CD4-positive, alpha-beta T cell treated with Interferon alpha-2 for 1 hour (primary cell): ENCODE measurements at places on chromosomes 2 and 18.
A peak's percentile ranks its signal among the peaks of the same experiment; 100 is the strongest.

DNA sequence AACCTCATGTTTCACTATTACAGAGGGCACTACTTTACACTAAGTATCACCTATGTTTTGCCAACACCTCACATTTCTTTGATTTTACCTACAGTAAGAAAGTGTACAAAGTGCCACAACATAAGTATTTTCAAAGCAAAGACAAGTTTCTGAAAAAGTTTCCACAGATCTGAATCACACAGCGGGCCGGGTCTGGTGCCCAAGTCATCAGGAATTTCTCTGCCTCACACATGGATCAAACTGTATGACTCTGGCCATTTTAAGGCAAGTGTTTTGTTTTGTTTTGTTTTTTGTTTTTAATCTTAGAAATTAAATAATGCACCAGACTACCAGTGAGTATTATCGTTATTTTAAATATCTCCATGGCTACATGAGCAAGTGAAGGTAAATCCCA, 73.4 kb downstream of the ZNF516 start:
- no peak for DNase-seq

DNA sequence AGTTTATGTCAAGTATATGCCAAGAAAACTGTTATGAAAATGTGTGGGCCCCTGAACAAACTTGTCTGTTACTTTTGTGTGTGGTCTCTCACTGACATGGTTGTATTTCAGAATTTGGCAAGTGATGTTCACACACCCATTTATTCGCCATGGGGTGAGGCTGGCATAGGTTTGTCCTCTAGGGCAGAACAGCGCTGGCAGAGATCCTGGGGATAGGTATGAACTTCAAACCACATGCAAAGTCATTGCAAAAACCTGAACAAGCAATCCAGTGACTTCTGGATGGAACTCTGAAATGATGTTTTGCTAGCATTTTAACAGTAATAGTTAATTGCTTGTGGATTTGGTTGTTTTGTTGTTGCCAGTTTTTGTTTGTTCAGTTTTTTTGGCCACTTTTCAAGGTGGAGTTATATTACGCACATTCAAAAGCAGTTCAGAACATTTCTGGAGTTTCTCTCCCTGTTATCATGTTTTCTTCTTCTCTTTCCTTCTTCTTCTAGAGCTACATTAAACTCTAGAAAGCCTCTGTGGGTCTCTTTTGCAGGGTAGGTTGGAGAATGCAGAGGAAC, 78.5 kb downstream of the MDH1 start:
- no peak for DNase-seq

- DNase-seq = no peak
Measured at GRCh38 chr2:23828986-23829385, 97.9 kb downstream of the ATAD2B start.

GRCh38 chr2:31328026-31328425, 86.5 kb downstream of the XDH start:
- DNase-seq = no peak

GRCh38 chr2:74860079-74860478, 26.2 kb downstream of the HK2 start:
- no peak for DNase-seq

DNA sequence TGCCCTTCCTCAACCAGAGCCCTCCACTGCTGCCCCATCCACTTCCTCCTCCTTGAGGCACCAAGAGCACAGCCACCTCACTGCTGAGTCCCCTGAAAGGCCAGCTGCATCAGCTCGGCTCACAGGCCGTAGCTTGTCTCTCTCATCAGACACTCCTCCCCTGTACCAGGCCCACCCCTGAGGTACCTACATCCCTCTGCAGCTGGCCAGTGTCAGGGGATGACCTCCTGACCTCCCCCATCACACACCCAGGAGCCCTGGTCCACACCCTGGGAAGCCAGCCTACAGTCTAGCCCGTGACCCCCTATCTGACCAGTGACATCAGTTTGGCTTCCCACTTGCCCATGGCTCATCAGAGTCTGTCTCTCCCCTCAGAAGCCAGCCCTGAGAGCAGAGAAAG, 205.6 kb downstream of the TNS1 start:
- no peak for DNase-seq

DNA sequence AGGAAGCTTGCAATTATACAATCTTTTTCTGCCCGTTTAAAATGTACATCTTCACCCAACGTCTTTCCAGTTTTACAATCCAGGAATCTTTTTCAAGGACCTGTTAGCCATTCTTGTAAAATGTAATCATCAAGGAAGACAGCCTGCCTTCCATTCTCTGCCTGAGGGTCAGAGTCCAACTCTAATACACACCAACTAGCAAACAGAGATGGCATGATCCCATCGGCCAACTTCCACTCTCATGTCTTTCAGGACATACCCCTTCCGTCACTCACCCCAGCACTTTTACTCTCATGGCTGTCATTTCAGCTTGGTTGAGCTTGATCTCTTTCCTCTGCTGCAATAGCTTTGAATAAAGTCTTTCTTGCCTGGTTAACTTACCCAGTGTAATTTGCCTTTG, 172.5 kb upstream of the NETO1 start:
- DNase-seq = no peak

DNA sequence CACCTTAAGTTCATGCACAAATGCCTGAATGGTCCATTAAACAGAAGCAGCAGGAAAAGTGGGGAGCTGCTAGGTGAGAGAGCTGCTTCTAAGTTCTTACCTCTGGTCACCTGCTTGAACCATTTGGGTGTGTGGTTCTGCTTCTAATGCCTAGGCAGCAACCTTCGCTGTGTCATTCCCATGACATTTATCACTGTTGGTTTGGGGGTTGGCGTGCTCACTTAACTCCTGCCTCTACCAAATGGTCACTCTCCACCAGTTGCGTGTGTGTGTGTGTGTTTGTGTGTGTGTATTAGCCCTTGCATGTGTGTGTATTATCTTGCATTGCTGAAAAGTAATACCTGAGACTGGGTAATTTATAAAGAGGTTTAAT, 56.2 kb downstream of the NCAPH start:
- no peak for DNase-seq

- DNase-seq = no peak
Measured at GRCh38 chr2:231926761-231927565, 767 bp upstream of the NPPC start.

GRCh38 chr2:71548646-71549425, 95.5 kb downstream of the DYSF start:
- DNase-seq = peak; percentile 61

DNA sequence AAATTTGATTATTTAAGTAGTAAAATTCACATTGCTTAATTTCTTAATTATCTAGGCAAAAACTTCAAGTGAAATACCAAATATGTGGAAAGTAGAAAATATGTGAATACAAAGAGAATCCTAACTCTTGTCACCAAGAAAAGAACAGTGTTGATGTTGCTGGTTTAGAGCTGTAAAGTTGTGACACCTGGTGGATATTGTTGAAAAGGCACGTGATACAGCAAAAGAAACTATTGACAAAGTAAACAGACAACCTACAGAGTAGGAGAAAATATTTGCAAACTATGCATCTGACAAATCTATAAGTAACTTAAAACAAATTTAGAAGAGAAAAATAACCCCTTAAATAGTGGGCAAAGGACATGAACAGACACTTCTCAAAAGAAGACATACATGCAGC, 25.6 kb upstream of the ZC3H15 start:
- DNase-seq = no peak

- DNase-seq = no peak
Measured at GRCh38 chr18:69882965-69883668, 64.6 kb downstream of the CD226 start.

DNA sequence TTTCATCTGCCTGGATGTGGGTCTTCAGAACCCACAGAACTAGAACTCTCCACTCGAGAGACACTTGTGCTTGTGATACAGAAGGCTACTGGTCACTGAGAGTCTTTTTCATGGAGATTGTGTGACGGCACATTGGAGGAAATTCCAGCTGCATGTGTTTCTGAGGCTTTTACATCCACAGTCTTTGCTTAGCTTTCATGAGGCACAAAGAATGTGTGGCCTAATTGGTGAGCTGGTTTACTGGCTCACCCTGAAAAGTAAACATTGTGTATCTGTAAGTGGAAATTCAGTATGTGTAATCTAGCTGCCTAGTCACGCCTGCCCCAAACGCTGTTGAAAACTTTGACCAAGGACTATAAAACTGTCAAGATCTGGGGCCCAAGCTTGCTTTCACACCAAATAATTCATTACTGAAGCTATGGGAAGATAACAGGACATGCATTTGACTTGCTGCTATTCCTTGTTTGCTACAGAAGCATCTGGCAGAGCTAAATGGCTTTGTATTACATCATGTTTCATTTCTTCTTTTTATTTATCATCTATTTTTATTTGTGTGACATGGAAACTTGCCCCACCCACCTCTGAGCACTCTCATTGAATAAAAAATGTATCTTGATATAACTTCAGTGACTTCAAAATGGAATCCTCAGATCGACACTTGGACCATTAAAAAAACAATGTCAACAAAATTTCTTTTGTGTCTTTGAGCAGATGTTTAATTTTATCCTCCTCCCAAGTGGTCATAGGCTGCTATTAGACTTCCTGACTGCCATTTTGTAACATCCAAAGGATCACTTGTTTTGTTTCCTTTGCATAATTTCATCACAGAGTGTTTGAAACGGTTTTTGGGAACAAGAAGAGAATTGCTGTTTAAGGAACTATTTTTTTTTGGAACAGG, 80.2 kb downstream of the EFEMP1 start:
- no peak for DNase-seq

DNA sequence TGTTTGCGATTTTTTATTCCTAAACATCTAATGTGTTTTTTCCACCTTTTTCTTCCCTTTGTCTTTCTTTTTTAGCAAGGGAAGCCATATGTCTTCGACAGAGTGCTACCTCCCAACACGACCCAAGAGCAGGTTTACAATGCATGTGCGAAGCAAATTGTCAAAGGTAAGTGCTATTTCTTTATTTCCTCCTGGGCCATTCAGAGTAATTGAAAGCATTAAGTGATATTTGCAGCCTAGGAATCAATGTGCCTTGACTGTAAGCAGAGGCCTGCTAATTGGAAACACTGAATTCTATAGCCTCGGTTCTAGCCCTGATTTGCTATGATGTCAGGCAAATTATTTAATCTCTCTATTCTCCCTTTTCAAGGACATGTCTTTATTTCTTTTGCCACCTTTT, 47.0 kb downstream of the KIF5C start:
- no peak for DNase-seq

DNA sequence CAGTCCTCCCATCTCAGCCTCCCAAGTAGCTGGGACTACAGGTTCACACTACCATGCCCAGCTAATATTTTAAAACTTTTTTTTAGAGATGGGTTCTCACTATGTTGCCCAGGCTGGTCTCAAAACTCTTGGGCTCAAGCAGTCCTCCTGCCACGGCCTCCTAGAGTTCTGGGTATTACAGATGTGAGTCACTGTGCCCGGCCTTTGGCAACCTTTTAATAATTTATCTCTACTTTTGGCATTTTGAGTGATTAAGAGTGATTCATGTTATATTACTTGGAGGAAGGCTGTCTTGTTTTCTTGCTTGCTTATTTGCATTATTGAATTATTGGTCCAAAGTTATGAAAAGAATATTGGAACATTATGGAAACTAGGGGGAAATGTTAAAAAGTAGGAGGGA, 24.3 kb downstream of the NCOA1 start:
- no peak for DNase-seq

DNA sequence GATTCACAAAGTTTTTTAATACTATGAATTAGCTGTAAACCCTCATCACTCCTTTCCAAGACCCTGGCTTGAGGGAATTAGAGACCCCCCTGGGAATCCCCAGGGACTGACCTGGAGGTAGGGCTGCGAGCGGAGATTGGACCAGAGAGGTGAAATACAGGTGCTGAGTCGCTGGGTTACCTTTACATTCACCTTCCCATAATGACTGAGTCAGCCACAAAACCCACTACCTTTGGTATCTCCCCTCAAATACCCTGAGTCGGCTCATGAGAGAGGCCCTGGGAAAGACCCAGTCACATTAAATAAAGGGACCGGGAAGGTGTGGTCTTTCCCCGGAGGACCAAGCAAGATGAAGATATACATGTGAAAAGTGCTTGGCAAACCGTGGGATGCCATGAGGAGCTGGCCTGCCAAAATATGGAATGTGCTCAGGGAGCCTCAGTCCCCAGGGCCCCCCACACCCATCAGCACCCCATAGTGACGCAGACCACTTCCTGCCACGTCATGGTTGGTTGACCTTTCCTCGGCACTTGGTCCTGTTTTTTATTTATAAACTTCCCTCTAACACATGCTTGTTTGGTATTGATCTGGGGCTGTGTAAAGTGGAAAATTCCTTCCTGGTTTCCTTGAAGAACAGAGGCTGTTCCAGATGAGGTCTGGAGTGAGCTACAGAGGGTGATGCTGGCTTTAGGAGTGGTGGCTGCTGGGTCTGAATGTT, 51.4 kb downstream of the IL1RL2 start:
- no peak for DNase-seq

DNA sequence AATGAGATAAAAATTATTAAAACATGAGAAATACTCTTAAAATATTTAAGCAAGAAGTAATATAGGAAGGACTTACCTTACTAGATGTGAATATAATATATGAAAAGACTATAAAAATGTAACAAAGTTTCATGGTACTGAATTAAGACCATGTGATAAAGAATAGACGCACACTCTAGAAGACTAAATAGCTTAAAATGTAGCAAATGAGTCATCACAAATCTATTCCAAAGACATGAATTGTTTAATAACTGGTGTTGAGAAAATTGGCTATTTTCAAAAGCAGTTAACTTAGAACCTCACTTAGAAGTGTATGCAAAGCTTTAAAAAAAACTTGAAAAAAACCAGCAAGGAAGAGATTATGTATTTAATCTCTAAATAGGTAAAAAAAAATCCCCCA, 64.1 kb downstream of the POLE4 start:
- DNase-seq = no peak

- peak; percentile 48 for DNase-seq
Measured at GRCh38 chr2:241617431-241618154, 19.4 kb downstream of the THAP4 start.

DNA sequence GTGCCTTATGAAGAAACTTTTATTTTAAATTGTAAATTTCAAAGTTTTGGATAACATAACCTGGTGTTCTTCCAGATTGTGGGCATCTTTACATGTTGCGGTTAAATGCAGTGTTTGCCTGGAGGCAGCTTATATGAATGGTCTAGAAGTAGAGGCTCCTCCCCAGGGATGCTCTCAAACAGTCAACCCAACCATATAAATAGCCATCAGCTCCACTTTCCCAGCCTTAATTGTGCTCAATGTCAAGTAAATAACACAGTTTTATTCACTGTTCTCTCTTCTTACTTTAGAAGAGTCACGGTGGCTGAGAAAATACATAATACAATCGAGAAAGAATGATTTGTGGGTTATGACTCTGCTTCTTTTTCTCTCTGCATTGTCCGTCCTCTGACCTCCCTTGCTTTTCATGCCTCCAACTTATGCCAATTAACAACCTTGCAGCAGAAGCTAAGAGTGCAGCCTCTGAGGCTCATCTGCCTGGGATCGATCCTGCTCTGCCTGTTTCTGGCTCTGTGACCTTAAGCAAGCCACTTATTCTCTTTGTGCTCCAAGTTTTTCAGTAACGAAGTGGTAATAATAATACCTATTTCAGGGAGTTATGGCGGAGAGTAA, 100.3 kb downstream of the DAW1 start:
- no peak for DNase-seq

DNA sequence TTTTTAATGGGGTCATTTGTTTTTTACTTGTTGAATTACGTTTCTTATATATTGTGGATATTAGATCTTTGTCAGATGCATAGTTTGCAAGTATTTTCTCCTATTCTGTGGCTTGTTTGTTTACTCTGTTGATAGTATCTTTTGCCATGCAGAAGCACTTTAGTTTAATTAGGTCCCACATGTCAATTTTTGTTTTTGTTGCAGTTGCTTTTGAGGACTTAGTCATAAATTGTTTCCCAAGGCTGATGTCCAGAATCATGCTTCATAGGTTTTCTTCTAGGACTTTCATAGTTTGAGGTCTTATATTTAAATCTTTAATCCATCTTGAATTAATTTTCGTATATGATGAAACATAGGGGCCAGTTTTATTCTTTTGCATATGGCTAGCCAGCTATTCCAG, 13.2 kb downstream of the PIKFYVE start:
- no peak for DNase-seq
